ENCODE measurements at places on chromosomes 6 and 20.
A peak's percentile ranks its signal among the peaks of the same experiment; 100 is the strongest.

- DNase-seq = no peak
Measured at GRCh38 chr6:128311944-128312570, 208.3 kb downstream of the PTPRK start.

DNA sequence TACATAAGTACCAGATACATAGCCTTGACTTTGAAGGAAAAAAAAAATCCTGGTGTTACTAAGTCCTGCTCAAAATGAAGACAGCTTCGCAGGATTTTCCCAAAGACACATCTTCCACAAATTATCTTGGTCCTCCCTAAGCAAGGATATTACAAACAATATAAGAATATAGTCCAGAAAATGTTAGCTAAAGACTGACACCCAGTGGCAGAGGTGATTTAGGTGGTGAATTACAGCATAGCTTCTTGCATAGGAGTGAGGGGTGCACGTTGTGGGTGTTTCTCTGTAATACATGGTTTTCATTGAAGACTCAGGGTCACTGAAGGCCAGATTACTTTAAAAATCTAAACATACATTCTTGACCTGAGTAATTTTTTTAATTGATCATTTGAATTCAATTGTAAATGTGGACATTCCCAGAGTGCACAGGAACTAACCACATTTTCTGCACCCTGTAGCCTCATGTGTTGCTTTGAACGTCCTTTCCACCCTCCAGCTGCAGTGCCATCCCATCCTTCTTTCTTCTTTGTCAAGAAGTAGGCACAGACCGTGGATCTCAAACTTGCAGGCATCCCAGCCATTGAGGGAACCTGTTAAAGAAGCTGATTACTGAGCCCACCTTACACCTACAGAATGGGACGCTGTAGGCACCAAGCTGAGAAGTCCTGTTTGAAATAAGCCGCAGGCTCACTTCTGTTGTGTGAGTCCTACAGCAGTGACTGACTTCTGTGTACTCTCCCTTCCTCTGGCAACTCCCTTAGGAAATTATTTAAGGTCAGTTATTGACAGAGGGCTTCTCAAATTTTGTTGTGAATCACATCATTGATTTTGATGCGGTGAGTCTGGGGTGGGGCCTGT lies 102.6 kb downstream of the PERP start:
- no peak for DNase-seq

- DNase-seq = no peak
Measured at GRCh38 chr6:1984346-1984994, 260.9 kb downstream of the GMDS start.

DNA sequence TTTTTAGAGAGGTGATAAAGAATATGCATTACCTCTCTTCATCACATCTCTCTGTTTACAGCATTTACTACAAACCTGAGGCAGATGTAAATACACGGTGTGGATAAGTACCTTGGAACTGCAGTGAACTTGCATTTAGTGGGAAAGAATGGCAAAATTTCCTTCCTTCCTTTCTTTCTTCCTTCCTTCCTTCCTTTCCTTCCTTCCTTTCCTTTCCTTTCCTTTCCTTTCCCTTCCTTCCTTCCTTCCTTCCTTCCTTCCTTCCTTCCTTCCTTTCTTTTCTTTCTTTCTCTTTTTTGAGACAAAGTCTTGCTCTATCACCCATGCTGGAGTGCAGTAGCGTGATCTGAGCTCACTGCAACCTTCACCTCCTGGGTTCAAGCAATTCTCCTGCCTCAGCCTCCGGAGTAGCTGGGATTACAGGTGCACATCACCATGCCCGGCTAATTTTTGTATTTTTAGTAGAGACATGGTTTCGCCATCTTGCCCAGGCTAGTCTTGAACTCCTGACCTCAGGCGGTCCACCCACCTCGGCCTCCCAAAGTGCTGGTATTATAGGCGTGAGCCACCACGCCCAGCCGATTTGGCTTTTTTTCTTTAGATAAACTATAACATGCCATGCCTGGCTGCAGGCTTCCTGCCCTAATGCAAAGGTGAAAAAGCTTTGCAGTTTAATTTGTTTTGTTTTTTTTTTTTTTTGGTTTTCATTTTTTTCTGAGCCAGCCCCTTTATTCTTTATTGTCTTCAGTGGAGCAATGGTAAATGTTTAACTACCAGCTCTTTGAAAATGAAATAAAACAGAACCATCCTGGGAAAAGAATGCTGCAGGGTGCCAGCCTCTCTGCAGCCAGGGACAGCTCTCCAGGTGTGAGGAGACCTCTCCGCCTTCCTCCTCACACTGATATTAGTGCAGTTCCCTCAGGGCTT lies 64.2 kb upstream of the NEDD9 start:
- no peak for DNase-seq

DNA sequence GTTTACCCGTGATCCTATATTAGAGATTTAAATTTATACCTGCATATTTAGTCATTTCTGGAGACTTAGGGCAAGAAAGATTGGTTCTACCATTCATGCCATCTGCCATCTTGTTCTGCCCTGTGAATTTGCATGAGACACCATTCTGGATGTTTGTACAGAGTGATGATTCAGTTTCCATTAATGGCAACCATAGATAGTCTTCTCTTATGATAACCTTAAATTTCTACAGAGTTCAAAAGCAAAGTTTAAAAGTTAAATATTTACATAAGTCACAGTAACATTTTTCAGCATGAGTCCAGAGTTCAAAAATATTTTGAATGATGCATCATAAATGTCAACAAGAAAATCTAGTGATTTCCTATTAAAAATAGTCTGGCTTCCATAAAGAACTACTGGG lies 23.2 kb downstream of the PLCB1 start:
- no peak for DNase-seq

DNA sequence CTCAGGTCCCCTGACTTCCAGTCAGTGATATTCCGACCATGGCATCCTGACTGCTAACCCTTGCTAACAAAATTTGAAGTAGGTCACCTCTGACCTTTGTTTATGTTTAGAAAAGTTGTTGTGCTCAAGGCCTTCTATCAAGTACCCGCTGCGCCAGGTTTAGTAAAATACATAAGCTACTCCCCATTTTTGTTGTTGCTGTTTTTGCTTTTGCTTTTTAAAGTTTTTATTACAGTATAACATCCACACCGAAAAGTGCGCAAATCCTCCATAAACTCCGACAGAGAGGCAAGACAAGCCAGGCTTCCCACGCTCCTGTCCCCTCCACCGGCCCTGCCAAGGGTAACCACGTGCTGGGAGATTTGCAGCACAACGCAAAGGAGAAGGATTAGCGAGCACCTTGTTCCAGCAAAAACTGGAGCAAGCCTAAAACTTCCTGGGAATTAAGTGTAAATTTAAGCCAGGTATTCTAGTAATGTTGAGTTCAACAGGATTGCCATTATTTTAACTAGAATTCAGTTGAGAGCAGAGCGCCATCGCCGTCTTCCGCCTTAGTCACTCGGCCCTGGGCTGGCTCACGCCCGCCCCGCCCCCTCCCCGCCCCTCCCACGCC lies 17.8 kb upstream of the HMGN4 start:
- DNase-seq = peak; percentile 65

GRCh38 chr6:159427771-159428170 lies 258.6 kb downstream of the FNDC1 start:
- no peak for DNase-seq

- no peak for DNase-seq
Measured at GRCh38 chr6:105051941-105052471, 95.1 kb downstream of the LIN28B start.

- DNase-seq = no peak
Measured at GRCh38 chr6:168533414-168533813, 92.4 kb downstream of the SMOC2 start.

- DNase-seq = no peak
Measured at GRCh38 chr6:143957679-143958274, 50.3 kb downstream of the PLAGL1 start.

GRCh38 chr6:7910298-7910653 lies 312 bp downstream of the TXNDC5 start:
- no peak for DNase-seq

DNA sequence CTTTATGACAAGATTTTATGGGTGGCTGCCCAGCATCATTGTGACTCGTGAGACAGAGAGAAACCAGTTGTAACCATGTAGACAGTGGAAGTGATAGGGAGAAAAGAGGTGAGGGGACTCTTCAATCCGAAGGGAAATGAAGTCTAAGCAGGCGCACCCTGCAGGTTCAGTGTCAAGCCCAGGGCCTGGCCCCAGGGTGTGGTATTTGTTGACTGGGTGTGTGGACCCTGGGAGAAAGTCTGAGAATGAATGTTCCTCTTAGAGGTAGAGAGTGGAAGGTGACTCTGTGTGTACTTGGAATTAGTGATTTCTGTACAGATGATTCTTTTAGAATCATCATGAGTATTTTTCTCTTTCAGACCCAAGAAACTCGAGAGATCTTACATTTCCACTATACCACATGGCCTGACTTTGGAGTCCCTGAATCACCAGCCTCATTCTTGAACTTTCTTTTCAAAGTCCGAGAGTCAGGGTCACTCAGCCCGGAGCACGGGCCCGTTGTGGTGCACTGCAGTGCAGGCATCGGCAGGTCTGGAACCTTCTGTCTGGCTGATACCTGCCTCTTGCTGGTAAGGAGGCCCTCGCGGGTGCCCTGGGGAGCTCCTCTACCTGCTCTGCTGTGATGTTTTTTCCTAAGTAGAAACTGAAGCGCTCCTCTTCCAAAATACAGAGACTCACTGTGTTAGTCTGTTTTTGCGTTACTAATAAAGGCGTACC lies 68.0 kb downstream of the PTPN1 start:
- no peak for DNase-seq

- DNase-seq = no peak
Measured at GRCh38 chr6:167349631-167350274, 24.9 kb downstream of the TTLL2 start.

GRCh38 chr20:32071395-32072167 lies 19.5 kb downstream of the HCK start:
- DNase-seq = no peak

- no peak for DNase-seq
Measured at GRCh38 chr6:93176070-93176469, 243.3 kb downstream of the EPHA7 start.

Measured in GF-D8 (cell line).